Placental pericyte (primary cell): ENCODE measurements at places on chromosomes 12 and 14. TPM values are rescaled to one million over a fixed set of nuclear protein-coding genes. Genes with fewer than 3 reads are reported as not detected.

The PHETA1 gene
- 5.9 and 12.2 TPM in 2 replicates for total RNA-seq

The SLC2A3 gene
- 59.0 and 73.7 TPM in 2 replicates for total RNA-seq

The FGF23 gene
- not detected in 2 replicates for total RNA-seq

The MAP1LC3B2 gene
- total RNA-seq, result 0.86 and 2.0 TPM in 2 replicates

The SCN8A gene
- total RNA-seq, result 0.88 and 13.3 TPM in 2 replicates
